PC-9 (cell line): ENCODE measurements at places on chromosomes 11 and 22. TPM values are rescaled to one million over a fixed set of nuclear protein-coding genes. Genes with fewer than 3 reads are reported as not detected.

- no peak for DNase-seq
Measured at GRCh38 chr22:25448435-25449051, 115.9 kb upstream of the GRK3 start.

DNA sequence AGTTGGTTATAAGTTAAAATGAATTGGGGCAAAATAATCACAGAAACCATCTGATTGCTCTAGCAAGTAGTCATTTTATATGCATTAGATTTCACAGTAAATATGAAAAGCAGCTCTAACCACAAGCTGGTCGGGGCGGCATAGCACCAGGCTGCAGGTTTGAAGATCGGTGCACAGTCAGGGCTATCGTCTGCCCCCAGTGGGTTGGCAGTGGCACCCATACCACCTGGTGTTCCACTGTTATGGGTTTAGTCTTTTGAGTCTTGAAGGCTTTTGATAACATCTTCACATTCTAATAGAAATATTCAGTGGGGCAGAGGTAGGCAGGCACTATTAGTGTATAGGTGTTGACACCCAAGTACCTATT is 62.1 kb downstream of the GRK3 start:
- DNase-seq: no peak

The PATE4 gene
- not detected in 2 replicates for total RNA-seq

DNA sequence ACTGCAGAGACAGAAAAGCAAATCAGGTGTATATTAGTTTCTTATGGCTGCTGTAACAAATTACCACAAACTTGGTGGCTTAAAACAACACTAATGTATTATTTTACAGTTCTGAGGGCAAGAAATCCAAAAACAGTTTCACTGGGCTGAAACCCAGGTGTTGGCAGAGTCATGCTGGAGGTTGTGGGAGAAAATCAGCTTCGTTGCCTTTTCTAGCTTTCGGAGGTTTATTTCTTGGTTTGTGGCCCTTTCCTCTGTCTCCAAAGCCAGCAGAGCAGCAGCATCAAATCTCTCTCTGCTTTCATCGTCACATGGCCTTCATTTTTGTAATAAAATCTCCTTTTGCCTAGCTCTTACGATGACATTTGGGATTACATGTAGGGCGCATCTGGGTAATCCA is 33.0 kb upstream of the OR6M1 start:
- no peak for DNase-seq

GRCh38 chr11:20035375-20035700 is 124.9 kb downstream of the DBX1 start:
- DNase-seq: no peak
